Activated CD4-positive, alpha-beta memory T cell treated with anti-CD3 and anti-CD28 coated beads, Interleukin-2, amount 10 ng/mL, durations not matched to agents 7 days and 5 days (primary cell): ENCODE measurements at places on chromosomes 1 and 21.

GRCh38 chr1:185960422-185961321 is 226.5 kb downstream of the HMCN1 start:
- DNase-seq, result no peak

DNA sequence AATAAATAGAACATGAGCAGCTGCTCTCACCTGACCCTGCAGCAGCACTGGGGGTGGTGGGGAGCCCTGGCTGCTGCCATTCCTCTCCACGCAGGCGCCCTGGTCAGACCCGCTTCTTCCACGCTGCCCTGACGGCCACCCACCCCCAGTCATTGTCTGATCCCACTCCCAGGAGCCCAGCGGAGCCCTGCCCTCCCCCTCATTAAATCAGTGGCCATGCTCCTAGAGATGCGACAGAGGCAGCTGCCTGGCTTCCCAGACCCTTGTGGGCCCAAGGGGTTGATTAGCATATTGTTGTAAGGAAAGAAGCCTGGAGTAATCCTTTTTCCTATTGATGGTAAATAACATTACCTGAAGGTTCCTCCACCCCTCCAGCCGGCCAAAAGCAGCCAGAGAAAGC is 301.5 kb downstream of the RRAGC start:
- DNase-seq, result no peak

DNA sequence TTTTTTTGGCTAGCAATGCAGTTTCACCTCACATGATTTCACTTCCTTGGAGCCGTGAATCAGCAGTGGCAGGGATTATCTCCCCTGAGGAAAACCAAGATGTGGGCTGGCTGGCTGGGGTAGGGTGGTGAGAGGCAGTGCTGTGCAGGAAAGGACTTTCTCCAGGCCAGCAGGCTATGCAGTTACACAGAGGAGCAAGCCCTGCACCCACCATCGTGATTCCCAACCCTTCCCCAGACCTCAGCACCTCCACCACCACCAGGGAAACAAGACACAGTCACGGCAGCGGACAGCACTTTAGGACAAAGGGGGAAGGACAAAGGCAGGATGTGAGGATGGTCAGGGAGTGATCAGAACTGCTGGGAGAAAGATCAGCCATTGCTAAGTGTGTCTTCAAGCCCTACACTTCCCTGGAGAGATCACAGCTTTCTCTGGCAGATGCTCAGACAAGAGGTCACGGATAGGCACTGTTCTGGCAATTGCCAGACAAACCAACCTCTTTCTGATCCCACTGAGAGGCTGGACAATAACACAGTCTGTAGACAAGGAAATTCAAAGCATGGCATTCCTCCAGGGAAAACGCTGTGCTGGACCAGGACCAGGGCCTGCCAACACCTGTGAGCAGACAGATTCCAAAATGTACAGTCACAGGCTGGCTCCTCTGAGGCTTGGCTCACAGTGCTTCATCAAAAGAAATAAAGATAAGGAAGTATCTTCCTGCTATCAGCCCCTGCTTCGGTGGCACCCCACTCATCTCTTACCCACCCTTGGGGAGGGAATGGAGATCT is 509.4 kb downstream of the SMYD3 start:
- no peak for DNase-seq

DNA sequence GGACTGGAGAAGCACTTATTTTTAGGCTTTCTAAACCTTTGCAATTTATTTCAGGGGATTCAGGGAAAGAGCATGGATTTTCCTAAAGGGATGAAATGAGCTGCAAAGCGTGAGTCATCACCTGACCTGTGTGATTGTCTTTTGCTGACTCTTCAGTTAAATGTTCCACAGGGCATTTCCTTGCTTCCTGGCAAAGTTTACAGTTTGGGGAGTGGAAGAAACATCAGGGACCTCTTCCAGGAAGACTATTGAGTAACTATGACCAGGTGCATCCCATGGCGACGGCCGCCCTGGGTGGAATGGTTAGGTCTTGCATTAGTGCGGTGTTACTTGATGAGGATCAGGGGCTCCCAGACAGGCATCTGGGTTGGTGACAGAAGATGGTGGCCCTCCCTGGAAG is 79.5 kb upstream of the SIPA1L2 start:
- DNase-seq, result no peak

GRCh38 chr1:167420510-167420909 is 97.8 kb downstream of the CD247 start:
- DNase-seq, result no peak

- no peak for DNase-seq
Observed at GRCh38 chr1:19325368-19325957, 13.3 kb downstream of the SLC66A1 start.

GRCh38 chr1:90823686-90824085 is 106.6 kb upstream of the BARHL2 start:
- DNase-seq, result no peak

GRCh38 chr1:42392967-42393848 is 12.6 kb downstream of the RIMKLA start:
- no peak for DNase-seq
